C1 segment of cervical spinal cord (tissue), 14 donors: ENCODE measurements at places on chromosomes 2 and 18.
A peak's percentile ranks its signal among the peaks of the same experiment; 100 is the strongest.

- no peak for DNase-seq
Observed at GRCh38 chr18:52903857-52904256, 563.9 kb downstream of the DCC start.

DNA sequence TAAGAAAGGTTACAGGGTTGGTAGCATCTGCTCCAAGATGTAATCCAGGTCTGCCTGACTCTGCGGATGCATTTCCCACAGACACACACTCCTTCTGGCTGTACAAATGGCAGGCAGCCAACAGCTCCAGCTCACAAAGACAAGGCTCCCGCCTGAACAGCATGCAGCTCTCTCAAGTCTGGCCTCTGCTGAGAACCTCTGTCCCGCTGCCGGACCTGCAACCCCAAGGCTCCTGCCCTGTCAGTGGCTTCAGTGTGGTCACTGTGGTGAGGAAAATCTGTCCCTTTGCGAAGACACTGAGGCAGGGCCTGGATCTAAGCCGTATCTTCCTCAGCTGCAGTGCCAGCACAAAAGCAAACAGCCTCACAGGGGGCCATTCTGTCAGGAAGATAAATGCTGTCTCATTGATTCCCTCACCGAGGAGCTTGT lies 469.3 kb upstream of the MEX3C start:
- peak; percentile 49 for DNase-seq

- no peak for DNase-seq
Observed at GRCh38 chr2:30662268-30663131, 144.7 kb downstream of the CAPN13 start.

- no peak for DNase-seq
Observed at GRCh38 chr18:38198526-38198925, 632.9 kb upstream of the CELF4 start.

GRCh38 chr2:120863661-120864320 lies 128.1 kb downstream of the GLI2 start:
- no peak for DNase-seq

GRCh38 chr2:7012141-7012764 lies 95.0 kb downstream of the RNF144A start:
- DNase-seq = no peak

DNA sequence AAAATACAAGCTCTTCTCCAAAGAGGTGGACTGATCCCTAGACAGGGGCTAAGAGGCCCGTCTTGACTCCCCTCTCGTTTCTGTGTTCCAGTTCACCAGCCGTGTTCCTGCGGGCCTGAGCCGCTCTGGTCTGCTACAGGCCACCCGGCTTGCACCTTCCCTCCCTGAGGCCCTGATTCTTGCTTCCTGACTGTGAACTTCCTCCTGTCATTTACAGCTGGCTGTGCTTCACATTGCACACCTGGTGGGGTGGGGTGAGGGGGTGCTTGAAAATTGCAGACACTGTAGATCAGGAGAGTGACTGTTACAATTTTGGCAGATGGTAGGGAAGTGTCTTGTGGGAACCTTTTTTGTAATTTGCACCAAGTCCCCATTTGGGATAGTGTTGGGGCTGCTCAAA lies 64.4 kb downstream of the TSN start:
- DNase-seq = no peak

DNA sequence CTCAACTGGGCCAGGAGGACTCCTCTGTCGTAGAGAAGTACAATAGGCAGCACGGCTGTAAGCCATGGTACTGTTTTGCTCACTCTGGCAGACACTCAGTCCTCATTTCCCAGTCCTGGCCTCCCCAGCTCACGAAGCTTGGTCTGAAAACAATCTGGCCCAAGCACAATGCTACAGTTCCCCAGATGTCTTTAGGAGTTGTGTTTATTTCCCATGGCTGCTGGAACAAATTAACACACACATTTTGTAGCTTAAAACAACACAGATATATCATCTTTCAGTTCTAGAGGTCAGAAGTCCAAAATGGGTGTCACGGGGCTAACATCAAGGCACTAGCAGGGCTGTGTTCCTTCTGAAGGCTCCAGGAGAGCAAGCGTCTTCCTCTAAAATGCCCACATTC lies 13.0 kb downstream of the FABP1 start:
- DNase-seq = no peak

GRCh38 chr2:174971868-174972781 lies 33.1 kb downstream of the CHN1 start:
- no peak for DNase-seq

DNA sequence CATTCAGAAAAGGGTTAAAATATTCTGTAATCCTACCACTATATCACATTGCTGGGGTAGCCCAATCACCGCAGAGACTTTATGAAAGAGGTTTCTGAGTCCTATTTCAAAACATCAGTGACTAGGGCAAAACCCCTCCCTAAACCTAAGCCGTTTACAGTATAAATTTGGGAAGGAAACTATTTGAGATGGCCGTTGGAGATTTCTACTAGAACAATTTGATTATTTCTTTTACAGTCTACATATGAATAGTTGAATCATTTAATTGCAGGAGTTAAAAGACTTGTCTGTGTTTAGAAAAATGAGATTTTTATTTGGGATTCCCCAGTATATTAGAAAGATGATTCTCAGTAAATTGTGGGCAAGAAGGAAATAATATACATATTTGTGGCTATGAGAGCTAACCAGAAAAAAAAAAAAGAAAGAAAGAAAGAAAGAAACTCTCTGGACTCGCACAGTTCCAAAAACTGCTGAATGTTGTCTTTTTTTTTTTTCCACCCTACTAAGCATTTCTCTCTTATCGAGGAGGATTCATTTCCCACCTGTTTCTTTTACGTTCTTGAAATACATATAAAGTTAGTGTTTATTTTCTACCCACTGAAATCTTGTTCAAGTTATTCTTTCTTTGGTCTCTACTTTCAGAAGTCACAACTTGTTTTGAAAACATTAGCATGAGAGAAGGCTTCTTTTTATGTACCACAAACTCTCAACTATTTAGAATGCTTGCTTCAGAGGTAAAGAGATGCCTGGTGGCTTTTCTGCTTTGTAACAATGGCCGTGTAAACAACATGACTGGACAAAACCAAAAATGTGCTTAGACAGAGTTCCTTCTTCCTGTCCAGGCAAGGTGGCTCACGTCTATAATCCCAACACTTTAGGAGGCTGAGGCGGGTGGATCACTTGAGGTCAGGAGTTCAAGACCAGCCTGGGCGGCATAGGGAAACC lies 65.9 kb downstream of the BCL2 start:
- no peak for DNase-seq

DNA sequence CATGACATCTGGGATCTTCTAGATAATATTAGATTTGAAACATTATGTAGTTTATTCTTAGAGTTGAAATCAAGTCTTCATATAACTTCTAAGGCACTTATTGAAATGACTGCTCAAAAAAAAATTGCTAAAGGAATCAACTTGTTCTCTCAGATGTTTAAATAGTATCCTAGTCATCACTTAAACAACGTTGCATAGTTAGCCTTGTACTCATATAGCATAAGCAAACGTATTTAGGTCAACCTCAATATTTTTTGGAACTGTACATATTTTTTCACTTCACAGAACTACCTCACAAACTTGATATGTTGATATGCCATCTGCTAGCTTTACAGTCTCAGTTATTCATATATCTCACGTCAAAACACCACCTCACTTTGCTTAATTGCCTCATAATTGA lies 47.1 kb upstream of the CREB1 start:
- no peak for DNase-seq

DNA sequence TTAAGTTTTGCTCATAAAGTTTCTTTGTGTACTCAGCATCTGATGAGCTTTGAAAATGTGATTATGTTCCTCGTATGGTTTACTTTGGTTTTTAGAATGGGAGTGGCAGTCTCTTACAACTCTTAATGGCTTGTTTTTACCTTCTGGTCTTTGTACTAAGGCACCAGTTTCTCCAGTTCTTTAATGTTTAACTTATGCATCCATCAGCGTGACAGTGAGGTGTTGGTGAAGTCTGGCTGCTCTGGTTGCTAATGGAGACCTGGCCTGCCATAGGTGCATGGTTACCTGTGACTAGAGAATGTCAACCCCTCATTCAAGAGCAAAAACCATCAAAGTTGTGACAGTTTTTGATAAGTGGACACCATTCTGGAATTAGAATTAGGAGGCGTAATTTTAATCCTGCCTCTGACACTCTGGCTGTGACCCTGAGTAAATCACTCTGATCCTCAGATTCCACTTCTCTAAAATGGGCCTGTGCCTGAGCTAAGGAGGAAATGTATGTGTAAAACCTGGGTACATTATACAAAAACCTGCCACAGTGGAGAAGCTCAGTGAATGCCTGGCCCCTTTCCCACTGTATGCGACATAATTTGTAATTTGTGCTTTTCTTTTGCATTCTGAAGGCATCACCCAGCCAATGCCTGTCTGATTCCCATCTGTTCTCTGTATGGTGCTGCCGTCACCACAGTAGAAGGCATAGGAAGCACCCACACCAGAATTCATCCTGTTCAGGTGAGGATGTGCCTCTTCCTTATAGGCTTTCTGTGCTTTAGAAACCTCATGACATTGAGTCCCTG lies 11.2 kb downstream of the AOX1 start:
- DNase-seq = no peak

- no peak for DNase-seq
Observed at GRCh38 chr18:13546638-13547037, 179.7 kb downstream of the FAM210A start.

- DNase-seq = no peak
Observed at GRCh38 chr2:25430556-25430955, 88.8 kb upstream of the DNMT3A start.

DNA sequence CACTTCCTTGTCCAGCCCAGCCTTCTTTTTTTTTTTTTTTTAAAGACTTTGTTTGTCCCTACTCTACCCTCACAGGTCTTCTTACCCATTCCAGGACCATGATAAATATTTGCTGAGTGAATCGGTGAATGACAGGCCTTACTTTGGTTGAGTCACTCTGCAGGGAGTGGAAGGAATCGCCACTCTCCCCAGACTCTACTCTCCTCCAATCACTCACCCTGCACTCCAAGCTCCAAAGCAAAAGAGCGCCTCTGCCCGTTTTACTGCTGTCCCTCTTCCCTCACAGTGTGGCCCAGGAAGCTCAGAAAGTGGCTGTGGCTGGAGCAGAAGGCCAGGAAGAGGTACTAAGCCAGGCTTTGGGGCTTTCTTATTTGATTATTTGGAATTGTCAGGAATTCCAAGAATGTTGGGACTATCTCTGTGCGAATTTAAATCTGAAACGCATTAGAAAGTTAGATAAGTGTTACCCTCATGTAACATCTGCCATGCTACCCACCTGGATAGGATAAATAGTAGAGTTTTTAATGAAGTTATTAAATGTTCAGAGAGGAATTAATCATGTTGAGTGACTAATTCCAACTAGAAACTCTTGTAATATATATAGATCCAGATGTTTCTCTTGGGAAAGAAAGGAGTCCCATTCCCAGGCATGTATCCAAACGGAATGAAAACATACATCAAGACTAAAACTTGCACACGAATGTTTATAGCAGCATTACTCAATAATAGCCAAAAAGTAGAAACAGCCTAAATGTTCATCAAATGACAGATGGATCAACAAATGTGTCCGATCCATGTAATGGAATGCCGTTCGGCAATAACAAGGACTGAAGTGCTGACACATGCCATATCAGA lies 43.0 kb upstream of the CHMP1B start:
- DNase-seq = no peak

DNA sequence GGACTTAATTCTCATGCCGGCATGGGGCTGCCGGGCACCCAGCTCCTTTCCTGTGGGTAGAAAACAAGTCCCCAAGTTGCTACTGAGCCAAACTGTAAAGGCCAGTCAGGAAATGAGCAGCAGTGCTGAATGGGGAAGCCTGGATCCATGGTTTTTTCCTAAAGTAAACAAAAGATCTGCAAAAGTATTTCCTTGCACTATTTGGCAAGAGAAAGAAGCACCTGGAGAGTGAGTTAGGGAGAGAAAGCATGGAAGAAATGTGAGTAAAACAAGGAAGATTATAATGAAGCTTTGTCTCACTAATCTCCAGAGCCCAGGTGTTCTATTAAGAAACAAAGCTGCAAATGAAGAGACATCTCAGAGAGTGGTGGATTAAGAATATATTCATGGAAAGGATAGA lies 117.6 kb downstream of the METTL8 start:
- DNase-seq = no peak

GRCh38 chr2:202609381-202610145 lies 25.2 kb upstream of the FAM117B start:
- DNase-seq = no peak

DNA sequence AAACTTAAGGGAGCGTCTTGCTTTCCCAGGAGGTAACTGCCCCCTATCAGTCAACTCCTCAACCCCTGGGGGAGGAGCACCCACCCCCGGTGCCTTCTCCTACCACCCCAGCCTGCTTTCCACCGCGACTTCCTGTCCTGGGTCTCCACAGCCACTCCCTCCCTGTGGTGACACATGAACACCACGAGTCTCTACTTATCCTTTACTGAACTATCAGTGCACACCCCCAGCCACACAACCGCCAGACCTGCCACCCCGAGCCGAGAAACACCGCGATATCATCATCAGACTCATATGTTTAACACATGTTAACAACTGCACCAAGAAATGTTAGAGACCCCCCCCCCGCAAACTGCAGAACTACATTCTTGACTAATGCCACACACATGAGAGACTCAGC lies 43.3 kb downstream of the LONRF2 start:
- DNase-seq = no peak

DNA sequence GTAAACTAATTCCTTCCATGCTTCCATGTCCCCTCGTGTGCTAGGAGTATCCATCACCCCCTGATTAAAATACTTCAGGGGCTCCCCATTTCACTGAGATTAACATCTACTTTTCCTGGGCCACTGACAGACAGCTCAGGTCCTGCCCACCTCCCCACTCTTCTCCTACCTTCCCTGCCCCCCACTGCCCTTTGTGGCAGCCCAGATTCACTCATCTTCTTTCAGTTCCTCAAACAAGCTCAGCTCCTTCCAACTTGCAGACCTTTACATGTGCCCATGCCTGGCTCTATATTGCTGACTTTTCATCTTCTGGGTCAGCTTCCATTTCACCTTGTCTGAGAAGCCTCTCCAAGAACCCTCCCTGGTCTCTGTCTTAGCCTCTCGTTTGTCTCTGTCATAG lies 12.0 kb downstream of the RUFY4 start:
- no peak for DNase-seq

DNA sequence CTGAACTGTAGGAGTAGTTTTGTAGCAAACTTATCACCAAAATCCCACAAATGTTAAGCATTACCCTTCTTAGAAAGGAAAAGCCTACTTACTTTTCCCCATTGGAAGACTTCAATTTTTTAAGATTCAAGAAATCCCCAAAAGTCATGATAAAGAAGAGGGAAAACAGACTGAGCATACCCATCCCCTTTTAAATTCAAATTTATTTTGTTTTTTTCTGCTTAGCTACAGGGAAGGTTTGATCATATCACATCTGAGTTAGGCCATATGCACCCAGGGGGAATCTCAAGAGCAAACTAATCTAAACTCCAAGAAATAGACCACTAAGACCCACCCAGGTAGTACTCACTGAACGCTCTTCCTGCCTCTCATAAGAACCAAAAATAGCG lies 174.6 kb downstream of the TGIF1 start:
- no peak for DNase-seq

GRCh38 chr2:117770730-117771129 lies 43.8 kb upstream of the DDX18 start:
- no peak for DNase-seq

DNA sequence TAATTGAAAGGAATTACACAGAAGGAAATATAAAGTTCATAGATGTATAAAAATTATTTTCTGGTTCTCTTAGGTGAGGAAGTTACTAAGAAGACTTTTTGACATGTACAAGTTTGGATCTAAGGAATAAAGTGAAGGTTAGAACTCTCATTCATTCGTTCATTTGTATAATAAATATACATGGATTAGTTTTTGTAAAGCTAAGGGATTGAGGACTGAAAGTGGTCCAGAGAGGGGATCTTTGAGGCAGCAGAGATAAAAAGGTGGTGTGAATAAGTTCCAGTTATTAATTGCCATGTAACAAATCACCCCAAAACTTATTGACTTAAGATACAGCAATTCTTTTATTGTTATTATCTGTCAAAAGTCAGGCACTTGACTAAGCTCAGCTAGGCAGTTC lies 110.1 kb upstream of the CELF4 start:
- no peak for DNase-seq
